OCI-M1 (cell line): ENCODE measurements at places on chromosomes 12 and 14.

GRCh38 chr14:99632410-99633035 is 12.4 kb upstream of the HHIPL1 start:
- no peak for DNase-seq

DNA sequence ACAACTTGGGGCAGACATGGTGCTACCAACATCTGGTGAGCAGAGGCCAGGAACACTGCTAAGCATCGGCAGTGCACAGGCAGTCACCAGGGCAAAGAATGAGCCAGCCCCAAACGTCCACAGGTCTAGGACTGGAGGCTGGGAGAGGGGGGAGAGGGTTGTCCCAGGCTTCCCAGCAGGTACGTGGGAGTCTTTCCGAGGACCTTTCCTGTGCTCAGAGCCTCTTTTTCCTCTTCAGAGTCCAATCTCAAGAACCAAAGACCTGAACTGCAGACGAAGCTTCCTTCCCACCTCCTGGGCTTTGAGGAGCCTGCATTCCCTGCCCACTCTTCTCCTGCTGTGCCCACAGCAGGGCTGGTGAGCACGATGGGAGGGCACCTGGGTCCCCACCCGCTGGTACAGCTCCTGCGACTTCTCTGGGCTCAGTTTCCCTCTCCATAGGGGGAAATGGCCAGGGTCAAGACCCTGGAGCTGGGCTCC is 48.7 kb downstream of the DLK1 start:
- DNase-seq: no peak

GRCh38 chr12:70032076-70032475 is 207.0 kb downstream of the MYRFL start:
- no peak for DNase-seq

- peak; percentile 92 for DNase-seq
These were observed 29.3 kb upstream of the KLRF1 start for GRCh38 chr12:9797722-9798619.

GRCh38 chr14:77043984-77044485 is 15.5 kb upstream of the IRF2BPL start:
- DNase-seq: no peak

DNA sequence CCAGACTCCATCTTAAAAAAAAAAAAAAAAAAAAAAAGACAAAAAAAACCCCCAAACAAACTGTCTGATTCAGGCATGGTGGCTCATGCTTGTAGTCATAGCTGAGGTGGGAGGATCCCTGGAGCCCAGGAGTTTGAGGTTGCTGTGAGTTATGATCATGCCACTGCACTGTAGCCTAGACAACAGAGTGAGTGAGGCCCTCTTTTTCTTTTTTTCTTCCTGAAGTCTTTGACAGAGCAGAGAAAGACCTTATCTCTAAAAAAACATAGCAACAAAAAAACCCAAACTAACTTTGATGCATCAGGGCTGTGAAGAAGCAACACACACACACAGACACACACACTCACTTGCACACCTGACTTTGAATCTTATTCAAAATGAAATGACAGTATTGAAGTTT is 7.7 kb upstream of the AMN1 start:
- peak; percentile 88 for DNase-seq

GRCh38 chr12:4112290-4112689 is 161.3 kb upstream of the CCND2 start:
- no peak for DNase-seq

DNA sequence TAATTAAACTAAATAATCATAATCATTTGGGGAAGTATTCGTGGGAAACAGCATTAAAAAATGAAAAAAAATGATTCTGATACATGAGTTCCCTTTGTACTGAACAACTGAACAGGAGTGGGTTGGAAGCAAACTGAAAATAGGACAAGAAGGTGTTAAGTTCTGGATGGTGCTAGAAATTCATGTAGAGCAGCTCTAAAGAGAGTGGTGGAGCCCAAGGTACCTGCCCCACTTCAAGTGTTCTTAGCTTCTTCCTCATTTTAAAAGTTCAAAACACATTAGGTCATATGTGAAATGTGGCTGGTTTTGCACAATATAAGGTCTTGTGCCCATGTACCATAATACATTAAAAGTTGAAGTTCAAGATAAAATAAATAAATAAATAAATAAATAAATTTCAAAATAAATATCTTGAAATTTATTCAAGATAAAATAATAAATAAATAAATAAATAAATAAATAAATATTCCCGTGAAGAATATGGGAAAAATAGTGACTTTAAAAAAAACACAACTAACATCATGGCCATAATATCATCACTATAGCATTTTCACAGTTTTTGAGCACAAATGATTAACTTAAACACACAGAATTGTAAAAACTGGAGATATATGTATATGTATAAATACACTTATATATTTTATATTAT is 191.5 kb upstream of the PRKD1 start:
- DNase-seq: peak; percentile 3

- DNase-seq: no peak
These were observed 2.7 kb downstream of the CHST11 start for GRCh38 chr12:104459368-104459909.

DNA sequence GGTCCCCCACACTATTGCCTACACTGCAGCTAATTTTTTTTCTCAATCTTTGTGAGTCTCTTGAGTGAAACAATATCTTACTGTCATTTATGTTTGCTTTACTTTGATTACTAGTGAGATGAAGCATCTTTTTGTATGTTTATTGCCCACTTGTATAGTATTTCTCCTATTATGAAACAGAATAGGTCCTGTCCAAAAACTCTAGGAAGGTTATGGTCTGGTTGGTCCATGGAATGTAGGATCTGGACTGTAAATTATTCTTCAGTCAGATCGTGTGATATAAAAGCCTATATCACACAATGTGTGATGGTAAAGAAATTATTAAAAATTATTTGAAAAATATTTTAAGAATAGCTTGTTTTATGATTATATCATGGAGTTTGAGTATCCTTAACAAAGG is 434.4 kb downstream of the ZFP36L1 start:
- DNase-seq: no peak

DNA sequence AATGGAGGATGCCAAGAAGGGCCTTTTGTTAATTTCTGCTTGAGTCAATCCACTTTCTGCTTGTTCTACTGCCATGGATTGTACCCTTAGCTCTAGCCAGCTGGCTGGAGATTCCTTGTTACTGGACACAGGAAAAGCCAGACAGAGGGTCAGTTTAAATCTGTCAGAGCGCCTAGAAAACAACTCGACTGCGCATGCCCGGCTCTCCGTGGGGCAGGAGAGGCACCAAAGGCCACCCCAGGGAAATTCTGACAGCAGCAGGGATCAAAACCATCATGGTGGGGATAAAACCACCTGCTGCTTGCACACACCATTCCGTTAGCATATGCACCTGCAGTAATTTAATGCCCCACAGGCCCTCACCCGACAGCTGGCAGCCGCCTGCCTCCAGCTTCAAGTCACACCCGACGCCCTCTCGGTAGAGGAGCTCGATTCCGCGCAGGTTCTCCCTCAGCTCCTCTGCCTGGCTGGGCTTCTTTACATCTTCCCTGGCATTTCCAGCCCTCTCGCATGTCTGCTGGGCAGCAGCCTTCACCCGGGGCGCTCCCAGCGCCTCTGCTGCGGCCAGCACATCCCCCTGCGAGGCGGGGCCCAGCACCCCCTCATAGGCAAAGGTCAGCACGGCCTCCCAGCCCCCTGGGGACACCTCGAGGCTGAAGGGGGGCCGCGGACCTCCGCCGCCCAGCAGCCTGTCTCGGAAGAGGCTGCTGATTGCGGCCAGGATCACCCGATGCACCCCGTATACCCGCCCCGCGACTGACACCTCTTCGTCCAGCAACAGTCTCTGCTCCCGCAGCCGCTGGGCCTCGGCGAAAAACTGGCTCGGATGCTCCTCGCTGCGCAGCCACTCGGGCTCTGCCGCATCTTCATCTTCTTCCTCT is 1.0 kb downstream of the KLHL33 start:
- DNase-seq: no peak

- no peak for DNase-seq
These were observed 238.3 kb upstream of the PWP1 start for GRCh38 chr12:107447336-107447735.

DNA sequence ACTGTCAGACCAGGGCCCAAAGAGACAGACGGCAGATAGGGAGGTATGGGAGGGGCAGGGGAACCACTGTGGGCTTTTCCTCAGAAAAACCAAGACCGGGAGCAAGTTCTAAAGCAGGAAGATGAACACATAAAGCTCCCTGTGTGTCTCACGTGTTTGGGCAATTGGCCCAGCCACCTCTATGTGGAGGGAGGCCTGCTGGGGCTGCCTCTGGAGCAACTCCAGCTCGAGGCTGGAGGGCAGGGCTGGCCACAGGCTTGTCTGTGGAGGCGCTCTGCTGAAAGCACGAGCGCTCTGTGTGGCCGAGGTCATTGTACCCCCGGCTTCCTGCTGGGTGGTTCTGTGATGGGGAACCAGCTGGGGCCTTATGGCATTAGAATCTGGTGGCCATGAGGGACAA is 36.4 kb downstream of the TRAFD1 start:
- DNase-seq: no peak

DNA sequence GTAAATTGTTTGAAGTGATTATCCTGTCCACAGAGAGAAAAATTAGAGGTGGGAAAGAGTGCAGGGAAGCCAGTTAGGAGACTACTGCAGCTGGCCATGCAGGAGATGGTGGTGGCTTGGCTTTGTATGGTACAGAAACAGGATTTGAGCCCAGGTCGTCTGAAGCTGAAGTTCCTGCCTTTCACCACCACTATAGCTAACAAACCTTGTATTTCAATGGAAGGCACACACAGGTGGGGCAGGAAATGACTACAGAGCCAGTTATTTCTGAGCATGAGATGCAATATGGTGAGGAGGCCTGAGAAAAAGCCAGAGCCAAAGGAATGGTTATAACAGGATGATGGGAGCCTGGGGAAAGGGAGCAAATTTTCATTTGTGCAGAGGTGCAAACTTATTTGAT is 103.9 kb downstream of the BTG1 start:
- DNase-seq: no peak

DNA sequence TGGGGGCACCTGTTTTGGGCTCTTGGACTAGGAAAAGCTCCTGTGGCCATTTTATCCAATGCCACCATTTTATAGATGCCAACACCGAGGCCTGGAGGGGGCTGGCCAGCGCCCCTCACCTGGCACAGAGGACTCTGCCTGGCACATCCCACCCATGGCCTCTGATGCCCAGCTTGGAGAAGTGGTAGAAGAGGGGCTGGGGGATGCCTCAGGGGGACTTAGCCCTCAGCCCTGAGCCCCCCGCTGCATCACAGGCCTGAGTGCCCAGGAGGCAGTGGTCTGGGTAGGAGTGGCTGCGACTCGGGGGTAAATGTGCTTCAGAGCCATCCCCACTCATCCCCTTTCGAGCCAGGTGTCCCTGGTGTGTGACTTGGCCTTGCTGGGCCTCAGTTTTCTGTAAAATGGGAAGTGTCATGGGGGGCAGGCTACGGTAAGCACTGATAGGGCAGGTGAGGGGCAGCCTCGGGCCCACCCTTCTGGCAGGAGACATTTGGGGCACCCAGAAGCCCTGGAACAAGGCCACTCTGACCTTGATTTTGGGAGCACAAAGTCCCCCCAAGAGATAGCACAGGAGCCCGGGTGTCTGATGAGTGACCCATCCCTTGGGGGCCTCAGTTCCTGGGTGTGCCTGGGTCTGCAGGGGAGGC is 22.5 kb downstream of the SH2B3 start:
- DNase-seq: no peak

DNA sequence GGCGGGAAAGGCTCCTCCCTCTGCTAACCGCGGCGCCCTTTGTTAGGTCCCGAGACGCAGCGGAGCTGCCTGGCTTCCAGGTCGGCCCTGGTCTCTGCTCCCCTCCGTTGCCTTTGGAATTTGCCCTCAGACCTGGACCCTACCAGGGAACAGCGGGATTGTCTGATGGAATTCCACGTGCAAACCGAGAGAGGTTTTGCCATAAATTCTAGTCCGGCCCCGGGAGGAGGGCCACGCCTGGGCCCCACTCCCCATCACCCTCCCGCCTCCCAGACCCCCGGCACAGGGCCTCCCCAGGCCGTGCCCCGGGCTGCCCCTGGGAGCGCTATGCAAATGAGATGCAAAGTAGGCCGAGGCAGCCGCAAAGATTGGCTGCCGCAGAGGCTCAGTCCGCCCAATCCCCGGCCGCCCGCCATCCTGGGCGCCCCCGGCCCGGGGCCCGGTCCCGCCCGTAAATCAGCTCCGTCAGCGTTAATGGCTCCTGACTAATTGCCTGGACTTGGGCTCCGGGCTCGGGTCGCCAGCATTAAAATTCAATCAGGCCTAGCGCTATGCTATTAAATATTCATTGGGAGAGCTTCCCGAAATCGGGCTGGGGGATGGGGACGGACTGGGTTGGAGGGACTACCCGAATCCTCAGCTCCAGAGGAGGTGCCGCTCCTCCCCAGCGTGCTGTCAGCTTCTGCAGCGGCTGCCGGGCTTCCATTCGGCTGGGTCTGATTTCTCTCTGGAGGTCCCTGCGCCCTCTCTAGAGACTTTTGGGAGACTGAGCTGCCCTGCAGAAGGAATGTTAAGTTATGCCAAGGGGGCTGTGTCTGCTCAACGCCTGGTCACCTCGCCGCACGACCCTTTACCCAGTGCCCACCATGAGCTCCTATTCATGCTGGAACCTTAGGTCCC is 15.7 kb upstream of the FIGNL2 start:
- no peak for DNase-seq

DNA sequence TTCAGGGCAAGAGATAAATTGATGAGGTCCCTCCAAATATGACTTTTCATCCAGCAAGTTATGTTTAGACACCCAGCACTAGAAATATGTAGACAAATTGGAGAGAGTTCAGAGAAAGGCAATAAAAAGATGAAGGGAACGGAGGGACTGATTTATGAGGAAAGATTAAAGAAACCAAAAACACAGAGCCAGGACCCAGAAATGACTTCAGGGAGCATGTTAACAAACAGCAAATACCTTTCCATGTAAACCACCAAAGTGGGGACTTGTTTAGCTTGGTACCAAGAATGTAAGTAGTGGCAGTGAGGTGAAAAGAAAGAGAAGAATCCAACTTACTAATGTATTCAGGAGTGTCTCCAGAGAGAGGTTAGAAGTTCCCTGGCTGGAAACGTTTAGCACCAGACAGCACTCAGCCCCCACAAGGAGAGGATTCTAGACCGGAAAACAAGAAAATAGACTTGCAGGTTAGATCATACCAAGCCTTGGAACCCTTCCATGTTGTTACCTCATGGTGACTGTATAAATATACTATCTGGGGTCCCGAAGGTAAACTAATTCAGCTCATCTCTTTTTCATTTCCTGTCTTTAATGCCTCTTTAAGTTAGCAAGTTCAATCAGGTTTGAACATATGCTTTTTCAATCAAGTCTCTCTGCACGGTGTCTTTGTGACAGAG is 79.2 kb downstream of the TBC1D30 start:
- DNase-seq: no peak

GRCh38 chr14:105151084-105151837 is 17.3 kb downstream of the JAG2 start:
- no peak for DNase-seq

- no peak for DNase-seq
These were observed 94.1 kb upstream of the BMP4 start for GRCh38 chr14:54050759-54051158.

GRCh38 chr14:93962701-93963601 is 13.4 kb downstream of the ASB2 start:
- DNase-seq: peak; percentile 54
